ENCODE measurements at places on chromosomes 1 and 21.

GRCh38 chr1:244821134-244821533 is 14.3 kb upstream of the COX20 start:
- DNase-seq: no peak

DNA sequence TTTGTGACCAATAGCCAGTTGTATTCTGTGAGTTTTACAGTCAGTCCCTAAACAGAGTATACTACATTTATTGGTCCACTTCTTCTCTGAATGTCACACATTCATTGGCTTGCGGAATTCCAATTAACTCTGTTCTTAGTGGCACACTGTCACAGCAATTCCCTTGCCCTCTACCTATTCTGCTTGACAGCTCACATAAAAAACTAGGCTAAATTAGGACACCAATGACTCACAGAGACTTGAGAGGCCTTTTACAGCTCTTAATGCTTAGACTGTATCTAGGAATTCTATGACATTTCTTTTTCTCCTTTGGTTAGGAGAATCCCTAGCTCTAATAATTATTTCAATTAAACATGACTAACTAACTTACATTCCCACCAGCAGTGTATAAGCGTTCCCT is 104.1 kb downstream of the NEGR1 start:
- no peak for DNase-seq

DNA sequence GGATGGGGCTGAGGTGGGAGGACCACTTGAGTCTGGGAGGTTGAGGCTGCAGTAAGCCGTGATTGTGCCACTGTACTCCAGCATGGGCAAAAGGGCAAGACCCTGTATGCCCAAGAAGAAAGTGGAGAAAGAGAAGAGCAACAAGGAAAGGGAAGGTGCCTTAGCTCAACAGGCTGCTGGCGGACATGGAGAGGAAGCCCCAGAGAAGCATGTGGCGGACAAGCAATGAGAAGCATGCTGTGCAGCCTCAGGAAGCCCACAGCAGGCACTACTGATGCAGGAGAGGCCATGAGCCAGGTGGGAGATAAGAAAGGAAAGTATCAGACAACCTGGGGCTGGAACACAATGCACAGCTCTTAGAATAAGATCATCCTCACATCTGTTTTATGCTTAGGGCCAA is 32.6 kb upstream of the GNG4 start:
- DNase-seq: no peak

- DNase-seq: no peak
Measured at GRCh38 chr1:240691501-240691900, 79.5 kb upstream of the GREM2 start.

DNA sequence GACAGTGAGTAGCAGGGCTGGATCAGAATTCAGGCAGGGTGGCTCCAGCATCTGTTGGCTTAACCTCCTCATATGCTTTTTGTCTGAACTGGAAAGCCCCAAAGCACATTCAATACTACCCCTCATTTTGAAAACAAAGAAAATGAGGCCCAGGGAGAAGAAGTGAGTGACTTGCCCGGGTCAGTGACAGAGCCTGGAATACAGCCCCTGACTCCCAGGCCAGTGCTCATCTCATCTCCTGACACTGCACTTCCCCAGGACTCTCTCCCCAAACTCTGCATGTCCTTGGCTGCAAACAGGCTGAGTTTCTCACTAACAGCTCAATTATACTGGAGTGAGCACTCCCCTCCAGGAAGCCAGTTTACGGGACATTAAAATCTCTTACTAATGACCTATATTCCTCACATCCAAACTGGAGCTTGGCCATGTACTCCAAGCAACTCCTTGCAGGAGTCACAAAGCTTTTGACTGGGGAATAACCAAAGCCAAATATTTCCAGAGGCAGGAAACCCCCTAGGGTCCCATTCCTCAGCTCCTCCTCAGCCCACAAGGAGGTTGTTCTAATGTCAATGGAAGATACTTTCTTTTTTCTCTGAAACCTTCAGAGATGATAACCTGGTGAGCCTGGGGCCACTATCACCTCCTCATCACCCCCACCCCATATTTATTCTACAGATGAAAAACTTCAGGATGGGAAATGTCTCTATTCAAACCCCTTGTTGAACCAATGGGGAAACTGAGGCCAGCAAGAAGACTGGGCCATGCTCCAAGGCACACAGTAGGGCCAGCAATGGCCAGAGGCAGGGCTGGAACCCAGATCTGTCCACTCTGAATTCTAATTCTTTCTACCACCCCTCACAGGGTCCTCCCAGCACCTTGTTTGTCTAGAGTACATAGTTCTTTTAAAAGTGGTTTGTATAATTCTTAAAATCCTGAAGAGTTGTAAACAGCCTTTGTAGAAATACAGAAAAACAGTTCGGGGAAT is 127.0 kb downstream of the PLPP3 start:
- no peak for DNase-seq

- DNase-seq: peak; percentile 55
Measured at GRCh38 chr1:46197964-46198811, at the start of gene POMGNT1. Gene POMGNT1, minus strand, starts transcription at chr1:46198434. Its CDS starts 613 bp downstream, at chr1:46197821.

GRCh38 chr1:219574484-219575087 is 38.3 kb downstream of the ZC3H11B start:
- DNase-seq: no peak

DNA sequence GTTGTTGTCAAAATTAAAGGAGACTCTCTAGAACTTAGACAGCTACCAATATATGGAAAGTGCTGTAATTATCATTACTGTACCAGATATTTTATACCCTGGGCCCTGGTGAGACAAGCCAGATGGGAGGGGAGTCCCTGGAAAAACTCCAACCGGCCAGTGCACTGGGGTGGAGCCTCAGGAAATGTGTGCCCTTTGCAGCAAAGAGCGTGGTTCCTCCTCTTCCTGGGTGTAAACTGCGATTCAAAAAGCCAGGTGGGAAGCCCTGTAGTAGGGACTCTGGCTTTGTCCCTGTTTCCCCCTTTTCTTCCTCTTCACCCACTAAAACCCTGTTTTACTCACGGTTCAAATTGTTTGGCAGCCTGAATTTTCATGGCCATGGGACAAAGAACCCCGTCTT is 812.3 kb downstream of the PLA2G4A start:
- DNase-seq: no peak

DNA sequence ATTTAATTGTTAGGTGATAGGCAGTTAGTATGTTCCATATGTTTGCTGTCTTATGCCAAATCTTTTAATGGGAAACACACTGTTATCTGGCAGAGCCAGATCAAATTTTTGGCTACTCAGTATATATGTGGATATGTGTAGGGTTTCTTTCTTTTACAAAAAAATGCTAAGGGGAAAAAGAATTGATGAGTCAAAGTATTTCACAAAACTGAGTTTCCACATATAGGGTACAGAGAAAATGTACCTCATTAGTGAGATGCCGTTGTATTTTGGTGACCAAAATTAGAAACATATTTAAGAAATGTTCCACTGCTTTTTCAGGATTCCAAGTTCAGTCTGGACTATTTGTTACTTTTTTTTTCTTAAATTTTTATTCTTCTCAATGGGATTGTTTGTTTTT is 201.2 kb upstream of the PTGFR start:
- DNase-seq: no peak

GRCh38 chr1:198520524-198521254 is 19.8 kb downstream of the ATP6V1G3 start:
- DNase-seq: no peak

DNA sequence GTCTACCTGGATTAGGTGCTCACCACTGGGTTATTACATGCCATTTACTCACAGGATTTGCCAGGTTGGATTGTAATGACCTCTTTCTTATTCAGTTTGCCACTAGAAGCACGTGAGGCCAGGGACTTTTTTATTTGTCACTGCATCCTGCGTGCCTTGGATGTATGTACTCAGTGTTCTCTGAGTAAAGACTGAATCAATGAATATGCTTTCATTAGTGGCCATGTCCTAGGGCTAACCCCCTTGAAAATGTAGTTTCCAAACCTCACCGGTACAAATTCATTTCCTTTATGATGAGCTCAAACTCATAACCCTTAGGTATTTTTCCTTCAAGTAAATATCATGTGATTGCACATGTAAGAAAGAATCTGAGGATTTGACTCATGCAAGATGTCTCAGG is 1.3 kb upstream of the ZP4 start:
- no peak for DNase-seq

DNA sequence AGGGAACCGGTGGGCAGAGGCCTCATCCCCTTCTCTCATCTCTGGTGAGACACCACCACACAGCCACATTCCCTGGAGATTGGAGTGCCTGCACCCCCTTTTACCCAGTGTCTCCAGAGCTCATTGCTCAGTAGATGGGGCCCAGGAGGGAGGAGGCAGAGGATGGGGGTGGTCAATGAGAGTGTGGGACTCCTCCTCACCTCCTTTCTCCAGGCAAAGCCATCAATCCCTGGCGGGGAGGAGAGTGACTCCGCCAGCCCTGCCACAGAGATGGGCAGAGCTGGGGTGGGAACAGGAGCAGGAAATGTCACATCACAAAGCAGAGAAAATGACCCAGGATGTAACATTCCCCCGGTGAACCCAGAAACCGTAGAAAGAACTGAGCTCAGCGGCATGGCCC is 117.2 kb downstream of the MATN1 start:
- DNase-seq: no peak

- no peak for DNase-seq
Measured at GRCh38 chr21:23316190-23316589, 2291.1 kb downstream of the MRPL39 start.

GRCh38 chr1:58409336-58409735 is 137.2 kb downstream of the OMA1 start:
- DNase-seq: no peak

DNA sequence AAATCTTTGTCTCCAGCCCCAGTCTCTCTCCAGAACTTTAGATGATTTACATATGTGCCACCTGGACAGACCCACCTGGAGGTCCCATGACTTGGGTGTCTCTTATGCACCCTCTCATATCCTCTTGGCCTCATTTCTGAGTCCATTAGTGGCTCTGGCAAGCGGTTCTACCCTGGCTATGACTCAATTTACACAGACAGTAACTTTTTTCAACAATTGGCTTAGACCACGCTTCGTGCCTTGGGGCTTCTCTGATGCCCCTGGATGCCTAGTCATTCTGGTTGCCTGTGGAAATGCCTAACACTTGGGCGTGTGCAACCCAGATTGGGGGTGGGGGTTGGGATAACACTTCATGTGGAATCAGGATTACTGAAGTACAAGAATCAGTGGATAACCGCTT is 57.1 kb upstream of the GADD45A start:
- no peak for DNase-seq

DNA sequence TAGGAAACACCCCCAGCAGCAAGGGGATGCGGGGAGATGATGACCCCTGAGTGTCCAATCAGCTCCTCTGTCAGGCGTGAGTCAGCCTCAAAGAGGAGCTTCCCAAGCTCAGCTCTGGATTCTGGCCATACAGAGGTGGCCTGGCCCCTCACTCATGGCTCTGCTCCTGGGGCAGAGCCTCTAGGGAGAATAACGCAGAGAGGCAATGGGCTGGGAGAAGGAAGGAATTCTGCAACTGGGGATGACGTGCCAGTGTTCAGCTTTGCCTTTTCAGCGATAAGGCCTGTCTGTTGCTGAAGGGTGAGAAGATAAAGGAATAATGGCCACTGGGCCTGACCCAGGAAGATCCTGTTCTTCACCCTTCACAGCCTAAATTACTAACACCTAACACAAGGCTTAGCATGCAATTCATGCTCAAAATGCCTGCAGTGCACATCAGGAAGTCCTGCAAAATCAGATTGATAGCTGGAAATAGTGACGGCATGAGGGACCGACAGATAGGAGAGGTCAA is 92.2 kb downstream of the TBX19 start:
- no peak for DNase-seq

DNA sequence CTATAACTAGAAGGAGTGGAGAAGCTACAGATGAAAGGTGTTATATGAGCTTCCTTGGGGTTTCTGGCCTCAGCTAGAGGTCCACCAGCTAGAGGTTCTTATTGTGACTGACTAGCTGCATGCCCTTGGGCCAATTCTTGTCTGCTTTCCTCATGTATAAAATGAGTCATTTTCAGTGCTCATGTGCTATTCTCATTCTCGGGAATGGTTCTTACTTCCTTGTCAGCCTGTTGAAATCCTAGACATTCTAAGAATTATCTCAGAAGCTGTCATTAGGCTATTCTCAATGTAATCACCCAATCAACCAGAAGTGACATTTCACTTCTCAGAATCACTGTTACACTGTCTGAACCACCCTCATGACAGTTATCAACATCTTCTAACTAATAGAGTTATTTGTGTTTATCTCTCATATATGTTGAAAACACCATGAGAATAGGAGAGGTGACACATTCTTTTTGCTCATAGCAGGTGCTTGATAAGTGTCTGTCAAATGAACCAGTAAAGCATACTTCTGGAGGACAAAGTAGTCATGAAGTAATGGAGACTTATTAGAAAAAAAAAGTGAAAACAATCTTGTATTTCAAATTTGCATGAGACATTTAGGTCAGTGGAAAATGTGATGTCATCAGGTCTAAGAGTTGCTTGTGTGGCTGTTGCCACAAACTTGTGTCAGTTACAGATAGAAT is 122.8 kb upstream of the IVNS1ABP start:
- DNase-seq: peak; percentile 30

DNA sequence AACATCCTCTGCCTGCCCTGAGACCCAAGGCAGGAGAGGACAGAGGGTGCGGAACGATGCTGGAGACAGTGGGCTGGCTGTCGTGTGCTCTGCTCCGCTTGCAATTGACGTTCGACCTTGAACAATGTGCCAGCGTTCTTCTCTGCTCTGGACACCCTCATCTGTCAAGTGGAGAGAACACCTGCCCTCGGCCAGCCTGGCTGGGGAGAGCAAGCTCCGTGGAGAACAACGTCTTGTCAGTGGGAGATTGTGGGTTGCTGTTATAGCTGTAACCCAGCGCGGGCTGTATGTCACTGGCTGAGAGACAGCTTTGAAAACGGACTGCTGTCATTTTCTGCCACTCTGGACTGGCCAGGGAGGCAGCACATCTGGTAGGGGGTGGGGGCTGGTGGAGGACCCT is 14.7 kb downstream of the KIAA1614 start:
- no peak for DNase-seq

DNA sequence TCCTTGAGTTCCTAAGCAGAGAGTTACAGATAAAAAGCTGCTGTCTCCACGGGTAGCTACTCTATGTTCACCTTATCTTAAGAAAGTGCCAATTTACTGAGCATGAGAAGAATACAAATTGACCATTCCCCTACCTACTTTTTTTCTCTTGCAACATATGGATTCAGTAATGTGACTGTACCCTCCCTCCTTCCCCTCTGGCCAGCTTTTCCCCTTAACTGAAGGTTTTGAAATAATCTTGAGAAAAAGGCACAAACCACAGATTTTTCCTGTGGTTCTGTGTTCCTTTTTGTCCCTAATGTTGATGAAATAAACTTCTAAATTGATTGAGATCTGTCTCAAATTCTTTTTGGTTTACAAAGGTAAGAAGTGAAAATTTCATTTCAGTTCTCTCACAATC is 2.6 kb upstream of the CD2 start:
- no peak for DNase-seq

Measured in stimulated activated CD4-positive, alpha-beta T cell treated with anti-CD3 and anti-CD28 coated beads, TNF-alpha, amount 100 ng/mL, for 48 hours (primary cell).